ENCODE measurements at places on chromosomes 4 and X.

GRCh38 chr4:10033191-10033881 is 12.0 kb upstream of the SLC2A9 start:
- DNase-seq: no peak

DNA sequence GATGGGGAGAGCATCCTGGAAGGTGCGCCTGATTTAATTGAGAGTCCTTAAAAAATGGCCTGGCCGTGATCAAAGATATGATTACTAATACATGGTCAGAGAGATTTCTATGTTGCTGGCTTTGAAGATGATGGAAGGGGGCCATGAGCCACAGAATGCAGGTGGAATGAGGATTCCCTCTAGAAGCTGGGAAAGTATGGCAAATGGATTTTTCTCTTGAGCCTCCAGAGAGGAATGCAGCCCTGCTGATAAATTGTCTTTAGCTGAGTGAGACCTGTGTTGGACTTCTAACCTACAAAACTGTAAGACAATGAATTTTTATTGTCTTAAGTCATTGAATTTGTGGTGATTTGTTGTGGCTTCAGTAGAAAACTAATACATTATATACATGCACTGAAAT is 7.7 kb downstream of the NUDT9 start:
- DNase-seq: no peak

- no peak for DNase-seq
These were observed 8.6 kb downstream of the LAGE3 start for GRCh38 chrX:154470434-154470833.

GRCh38 chr4:125780164-125780563 is 465.4 kb downstream of the FAT4 start:
- DNase-seq: no peak

DNA sequence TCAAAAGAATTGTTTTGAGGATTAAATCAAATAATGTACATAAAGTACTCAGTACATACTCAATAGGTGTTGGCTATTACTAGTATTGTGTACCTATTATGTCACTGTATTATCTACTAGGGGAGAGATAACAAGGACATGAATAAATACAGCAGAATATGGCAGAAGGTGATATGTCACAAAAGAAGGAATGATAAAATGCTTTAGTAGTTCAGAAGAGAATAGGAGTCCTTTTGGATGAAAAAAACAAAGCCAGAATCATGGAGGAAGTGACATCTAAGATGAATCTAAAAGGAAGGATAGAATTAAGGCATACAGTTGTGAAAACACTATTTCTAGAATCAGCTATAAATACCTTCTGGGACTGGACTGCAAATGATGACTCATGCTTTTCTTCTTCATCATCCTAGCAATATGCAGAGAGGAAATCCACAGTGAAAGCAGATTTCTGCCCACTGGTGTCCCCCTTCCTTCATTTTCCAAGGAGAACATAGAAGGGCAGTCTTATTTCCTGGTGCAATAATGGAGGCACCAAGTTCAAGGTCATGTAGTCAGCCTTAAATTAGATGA is 98.7 kb downstream of the GLUD2 start:
- no peak for DNase-seq

GRCh38 chr4:60359746-60360367 is 840.3 kb upstream of the ADGRL3 start:
- no peak for DNase-seq

GRCh38 chr4:3299976-3300671 is 7.3 kb downstream of the RGS12 start:
- no peak for DNase-seq

DNA sequence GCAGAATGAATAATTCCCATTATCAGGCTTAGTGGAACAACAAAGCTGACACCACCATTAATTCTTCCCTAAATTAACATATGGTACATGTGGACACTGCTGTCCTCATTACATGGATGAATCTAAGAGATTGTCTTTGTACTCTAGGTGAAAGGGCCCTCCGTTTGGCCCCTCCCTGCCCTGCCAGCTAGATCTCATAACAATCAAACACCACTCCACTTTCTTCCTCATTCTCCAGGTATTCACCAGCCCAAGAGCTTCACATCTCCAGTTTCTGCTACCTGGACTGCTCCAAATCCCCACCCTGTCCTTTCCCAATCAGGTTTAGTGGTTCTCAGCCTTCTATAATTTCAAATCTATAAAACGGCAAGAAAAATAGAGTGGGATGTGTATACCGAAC is 3.8 kb downstream of the HSD17B11 start:
- no peak for DNase-seq

GRCh38 chr4:166724369-166724768 is 509.9 kb downstream of the SPOCK3 start:
- no peak for DNase-seq

GRCh38 chr4:5969777-5970176 is 48.5 kb downstream of the C4orf50 start:
- DNase-seq: no peak
